ENCODE measurements at places on chromosomes 3 and 15. TPM values are rescaled to one million over a fixed set of nuclear protein-coding genes. Genes with fewer than 3 reads are reported as not detected.

GRCh38 chr3:13863382-13863952, 16.4 kb downstream of the WNT7A start:
- no peak for DNase-seq

DNA sequence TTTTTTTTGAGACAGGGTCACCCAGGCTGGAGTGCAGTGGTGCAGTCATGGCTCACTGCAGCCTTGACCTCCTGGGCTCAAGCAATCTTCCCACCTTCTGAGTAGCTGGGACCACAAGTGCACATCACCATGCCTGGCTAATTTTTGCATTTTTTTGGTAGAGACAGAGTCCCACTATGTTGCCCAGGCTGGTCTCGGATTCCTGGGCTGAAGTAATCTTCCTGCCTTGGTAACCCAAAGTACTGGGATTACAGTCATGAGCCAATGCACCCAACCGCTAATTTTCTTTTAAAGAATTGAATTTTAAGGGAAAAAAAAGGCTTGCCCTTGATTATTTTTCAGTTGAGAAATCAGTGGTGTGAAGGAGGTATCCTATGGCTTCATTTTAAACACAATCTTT, 334.0 kb downstream of the SOX2 start:
- DNase-seq: no peak

Gene SLC51A
- total RNA-seq: 0.26 TPM

Gene PLA2G4E
- under 0.01 TPM for total RNA-seq

DNA sequence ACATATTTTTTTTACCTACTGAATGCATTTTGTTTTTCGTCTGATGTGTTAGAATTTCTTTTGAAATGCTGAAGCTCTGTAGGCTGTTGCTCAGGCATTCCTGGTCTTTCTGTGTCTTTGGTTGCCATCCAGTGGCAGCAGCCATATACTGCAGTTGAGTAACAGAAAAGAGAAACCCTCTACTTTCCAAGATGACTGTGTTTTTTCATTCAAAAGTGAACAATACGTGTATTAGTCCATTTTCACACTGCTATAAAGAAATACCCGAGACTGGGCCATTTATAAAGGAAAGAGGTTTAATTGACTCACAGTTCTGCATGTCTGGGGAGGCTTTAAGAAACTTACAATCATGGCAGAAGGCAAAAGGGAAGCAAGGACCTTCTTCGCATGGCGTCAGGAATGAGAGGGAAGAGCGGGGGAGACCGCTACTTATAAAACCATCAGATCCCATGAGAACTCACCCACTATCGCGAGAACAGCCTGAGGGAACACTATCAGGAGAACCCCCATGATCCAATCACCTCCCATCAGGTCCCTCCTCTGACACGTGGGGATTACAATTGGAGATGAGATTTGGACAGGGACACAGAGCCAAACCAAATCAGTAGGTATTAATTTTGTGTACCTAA, 4.7 kb upstream of the GOLGA8B start:
- peak; percentile 66 for DNase-seq

GRCh38 chr15:79213650-79214049, 68.9 kb upstream of the ANKRD34C start:
- DNase-seq: no peak

DNA sequence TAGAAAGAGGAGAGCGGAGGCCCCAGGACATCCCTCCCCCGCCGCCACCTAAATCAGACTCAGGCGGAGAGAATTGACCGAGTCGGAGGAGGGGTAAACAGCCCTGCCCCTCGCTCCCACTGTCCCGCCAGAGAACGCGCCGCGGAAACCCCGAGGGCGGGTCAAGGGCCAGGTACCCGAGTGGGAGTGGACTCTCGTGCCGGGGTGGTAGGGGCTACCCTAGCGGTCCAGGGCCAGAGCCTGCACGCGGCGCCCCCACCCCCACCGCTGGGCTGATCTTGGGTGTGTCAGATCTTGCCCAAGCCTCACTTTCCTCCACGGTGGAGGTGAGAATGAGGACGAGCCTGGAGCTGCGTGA, 19.0 kb downstream of the SPATA12 start:
- DNase-seq: peak; percentile 23

Gene KCNMB3
- 0.38 TPM for total RNA-seq

Gene SPINK8
- not detected for total RNA-seq

GRCh38 chr3:153963012-153963411, 158.2 kb upstream of the ARHGEF26 start:
- peak; percentile 68 for DNase-seq

Gene SV2B
- total RNA-seq: 0.26 TPM

Gene LRRC15
- not detected for total RNA-seq

Gene SELENOS
- total RNA-seq: 143 TPM

Measured in bronchial epithelial cell (primary cell).